ENCODE measurements at places on chromosomes 1 and 21.

- DNase-seq: no peak
Measured at GRCh38 chr1:38784452-38785284, 74.9 kb downstream of the RRAGC start.

DNA sequence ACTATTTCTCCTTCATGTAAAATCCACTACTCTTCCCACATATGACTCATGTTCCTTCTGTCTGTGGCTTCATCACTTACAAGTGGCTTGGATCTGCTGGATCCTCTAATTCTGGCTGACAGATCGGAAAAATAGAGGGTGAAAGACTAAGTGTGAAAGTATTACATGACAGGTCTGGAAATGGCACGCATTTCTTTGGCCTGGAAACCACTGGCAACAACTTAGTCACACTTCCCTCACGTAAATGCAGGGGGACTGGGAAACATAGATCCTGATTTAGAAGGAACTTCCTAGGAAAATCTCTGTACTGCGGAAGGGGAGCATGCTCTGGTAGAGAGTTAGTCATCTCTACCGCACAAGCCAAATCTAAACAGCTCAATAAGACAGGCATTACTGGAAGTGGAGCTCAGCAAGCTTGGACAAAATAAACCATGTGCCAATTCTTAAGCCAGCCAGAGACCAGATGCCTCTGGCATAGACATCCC lies 305.4 kb upstream of the PTBP2 start:
- no peak for DNase-seq

- no peak for DNase-seq
Measured at GRCh38 chr1:24961334-24961733, 31.3 kb upstream of the RUNX3 start.

GRCh38 chr1:65308781-65309303 lies 501 bp upstream of the DNAJC6 start:
- no peak for DNase-seq

DNA sequence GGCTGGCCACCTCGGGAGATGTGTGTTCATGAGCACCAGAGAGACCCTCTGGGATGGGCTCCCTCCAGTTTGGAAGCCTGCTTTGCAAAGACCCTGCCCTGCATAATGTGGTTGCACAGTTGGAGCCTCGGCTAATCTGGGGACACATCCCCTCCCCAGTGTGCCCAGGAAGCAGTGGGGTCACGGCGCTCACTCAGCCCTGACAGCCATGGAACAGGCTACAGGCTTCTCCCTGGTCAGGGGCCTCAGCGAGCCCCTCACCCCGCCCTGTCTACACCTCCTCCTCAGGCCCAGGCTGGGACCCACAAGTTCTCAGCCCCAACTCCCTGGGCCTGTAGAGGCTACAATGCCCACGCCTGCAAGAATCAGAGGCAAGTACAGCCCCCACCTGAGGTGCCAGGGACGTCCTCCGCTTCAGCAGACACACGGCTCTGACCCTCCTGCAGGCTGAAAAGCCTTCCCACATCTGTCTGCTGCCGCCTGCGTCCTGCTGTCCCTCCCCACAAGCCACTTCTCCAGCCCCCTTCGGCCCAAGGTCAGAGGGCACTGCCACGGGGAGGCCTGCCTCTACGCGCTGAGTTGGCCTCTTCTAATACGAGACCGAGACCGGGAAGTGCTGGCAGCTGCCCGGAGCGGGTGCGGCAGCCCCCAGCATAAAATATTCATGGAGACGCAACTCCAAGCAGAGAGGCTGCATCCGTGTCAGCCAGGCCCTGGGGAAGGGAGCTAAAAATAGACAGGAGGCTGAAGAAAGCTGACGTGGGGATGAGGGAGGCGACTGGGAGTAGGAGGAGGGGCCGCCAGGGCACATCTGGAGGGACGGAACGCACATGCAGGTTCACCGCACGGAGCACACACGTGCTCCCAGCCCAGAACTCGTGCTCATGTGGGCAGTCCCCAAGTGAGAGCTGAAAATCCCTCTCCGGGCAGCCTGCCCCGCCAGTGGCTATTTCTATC lies 15.2 kb upstream of the GPR153 start:
- DNase-seq: no peak

- no peak for DNase-seq
Measured at GRCh38 chr1:161843156-161843555, 77.0 kb downstream of the ATF6 start.

DNA sequence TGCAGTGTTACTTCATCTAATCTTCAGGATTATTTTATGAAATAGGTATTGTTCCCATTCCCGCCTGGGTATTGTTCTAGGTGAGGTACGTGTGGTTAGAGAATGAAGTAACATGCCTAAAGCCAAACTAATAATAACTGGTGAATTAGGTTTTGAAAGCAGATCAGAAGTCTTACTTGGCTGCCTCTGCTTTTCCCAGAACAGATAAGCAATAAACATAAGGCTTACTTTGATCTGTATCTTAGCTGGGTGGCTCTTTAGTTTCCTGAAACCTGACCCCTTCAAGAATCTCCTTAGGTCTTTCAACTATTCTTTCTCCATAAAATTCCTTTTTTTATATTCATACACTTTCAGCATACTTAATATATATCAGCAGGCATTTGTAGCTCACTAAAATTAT lies 65.3 kb downstream of the VAV3 start:
- DNase-seq: no peak

DNA sequence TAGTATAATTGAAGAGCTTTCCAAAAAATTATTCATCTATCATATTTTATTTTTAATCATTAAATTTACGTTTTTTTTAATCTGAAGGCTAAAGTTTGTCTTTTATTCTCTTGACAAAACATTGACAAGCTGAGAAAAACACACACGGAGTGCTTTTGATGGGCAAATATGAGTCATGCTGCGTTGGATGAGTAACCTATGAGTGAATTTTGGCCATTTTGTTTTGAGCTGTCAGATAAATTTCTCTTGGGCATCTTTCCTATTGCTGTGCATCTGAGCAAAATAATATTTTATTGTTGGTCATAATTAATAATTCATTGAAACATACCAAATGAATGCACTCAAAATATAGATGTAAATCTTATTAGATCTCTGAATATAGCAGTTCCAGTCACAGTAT lies 1144.1 kb upstream of the ADGRL2 start:
- DNase-seq: no peak

DNA sequence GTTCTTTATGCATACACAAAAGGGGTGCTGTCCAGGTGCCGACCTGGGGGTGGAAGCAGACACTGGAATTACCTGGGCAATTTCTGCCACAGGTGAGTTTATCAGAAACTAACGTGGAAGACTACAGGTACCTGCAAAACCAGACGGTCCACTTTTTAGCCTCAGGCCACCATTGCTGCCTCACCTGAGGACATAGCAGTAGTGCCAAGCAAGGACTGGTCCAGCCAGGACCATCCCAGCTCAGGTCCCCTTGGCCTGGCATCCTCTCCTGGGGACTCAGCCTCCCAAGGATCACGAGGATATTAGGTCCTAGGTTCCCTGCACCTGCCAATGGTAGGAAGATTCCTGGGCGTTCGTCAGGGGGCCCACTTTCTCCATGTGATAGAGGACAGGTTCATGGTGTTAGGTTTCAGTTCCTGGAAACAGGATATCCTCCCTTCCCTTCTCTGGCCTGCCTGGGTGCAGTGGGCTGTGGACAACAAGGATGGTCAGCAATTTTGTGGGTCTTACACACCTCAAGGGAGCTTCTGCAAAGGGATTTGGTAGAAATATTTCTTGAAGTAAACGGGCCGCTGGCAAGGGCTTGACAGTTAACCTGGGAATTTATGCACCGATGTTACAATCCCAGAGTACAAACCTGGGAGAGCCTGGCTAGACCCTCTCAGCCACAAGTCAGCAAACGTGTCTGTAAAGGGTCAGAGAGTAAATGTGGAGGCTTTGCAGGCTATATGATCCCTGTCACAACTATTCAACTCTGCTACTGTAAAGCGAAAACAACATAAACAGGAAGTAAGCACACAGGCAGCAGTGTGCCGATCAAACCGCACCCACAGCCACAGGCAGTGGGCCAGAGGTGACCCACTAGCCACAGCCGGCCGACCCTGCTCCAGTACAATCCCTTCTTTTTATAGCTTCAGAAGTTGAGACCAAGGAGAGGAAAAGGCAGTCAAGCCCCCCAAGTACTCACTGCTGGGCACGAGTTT lies 71.4 kb upstream of the RAB4A start:
- no peak for DNase-seq

DNA sequence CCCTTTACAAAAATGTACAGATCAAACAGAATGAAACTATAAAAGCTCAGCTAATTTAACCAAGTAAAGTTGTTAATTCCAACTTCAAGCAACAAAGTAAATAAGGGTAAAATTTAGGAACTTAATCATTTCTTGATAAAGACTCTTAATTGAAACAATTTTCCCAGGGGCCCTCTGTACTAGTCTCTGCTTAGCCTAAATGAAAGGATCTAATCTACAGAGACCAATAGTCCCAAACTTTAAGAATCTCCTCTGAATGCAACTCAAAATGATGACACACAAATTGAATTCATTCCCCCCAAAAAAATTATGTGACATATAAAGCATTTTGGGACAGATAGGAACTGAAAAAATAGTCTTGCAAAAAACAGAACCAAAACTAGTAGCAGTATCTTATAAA lies 16.6 kb downstream of the EYA3 start:
- no peak for DNase-seq

DNA sequence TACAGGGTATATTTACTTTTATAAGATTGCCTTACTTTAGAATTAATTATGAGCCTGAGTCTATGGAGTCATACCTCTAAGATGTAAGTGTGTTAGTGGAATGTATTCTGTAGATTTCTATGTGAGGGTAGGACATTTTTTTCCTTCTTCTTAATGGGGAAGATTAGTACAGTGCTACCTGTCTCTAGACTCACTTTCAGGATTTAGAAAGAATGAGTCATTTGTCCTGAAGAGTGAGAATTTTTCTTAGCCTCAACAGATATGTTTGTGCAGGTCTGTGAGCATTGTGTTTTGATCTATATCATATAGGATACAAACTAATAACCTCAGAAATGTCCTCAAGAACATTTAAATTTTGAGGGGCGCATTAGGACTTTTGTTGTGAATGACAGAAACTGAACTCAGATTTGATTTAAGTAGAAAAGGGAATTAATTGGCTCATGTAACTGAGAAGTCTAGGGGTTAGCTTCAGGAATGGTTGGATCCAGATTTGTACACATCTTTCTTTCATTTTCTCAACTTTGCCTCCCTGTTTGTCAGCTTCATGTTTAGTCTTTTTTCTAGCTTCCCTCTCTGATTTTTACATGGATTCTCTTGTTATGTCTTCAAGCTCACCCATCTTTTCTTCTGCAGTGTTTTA lies 45.3 kb downstream of the TTC3 start:
- DNase-seq: no peak

DNA sequence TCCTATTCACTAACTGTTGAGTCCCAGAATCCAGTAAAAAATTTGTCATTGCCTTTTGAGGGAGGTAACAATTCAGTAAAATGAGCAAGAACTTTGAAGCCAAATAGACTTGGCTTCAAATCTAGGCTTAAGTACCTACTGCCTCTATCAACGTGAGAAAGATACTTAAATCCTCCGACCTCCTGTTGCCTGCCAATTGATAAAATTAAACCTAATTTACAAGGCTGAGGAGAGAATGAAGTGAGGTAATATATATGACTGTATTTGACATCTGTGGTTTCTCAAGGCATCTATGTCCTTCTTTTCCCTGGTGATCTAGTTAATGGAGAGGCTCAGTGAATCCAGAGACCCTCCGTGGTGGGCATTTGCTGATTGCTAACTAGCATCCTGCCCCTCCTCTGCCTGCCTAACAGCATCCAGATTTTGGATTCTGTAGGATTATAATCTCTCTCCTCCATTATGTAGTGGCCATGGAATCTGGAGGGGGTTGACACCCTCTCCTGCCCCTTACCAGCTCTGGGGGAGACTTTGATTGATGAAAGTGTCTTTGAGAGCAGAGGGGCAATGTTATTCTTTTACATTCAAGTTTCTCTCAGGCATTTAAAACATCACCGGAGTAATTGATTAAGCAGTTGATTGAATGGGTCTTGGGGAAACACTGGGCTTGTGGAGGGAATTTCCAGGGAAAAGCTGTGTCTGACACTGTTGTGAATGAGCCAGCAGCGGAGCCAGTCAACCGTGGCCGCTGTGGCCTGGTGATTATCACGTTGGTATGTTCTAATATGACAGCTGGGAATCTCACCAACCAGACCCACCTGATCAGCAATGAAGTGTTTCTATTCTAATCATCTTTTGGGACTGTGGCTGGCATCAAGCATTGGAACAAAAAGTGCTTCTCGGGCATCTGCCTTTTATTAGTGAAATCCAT lies 140.7 kb upstream of the FAM78B start:
- DNase-seq: no peak

GRCh38 chr1:239306426-239306825 lies 79.9 kb upstream of the CHRM3 start:
- DNase-seq: no peak

GRCh38 chr1:8474369-8474768 lies 156.5 kb downstream of the SLC45A1 start:
- no peak for DNase-seq

DNA sequence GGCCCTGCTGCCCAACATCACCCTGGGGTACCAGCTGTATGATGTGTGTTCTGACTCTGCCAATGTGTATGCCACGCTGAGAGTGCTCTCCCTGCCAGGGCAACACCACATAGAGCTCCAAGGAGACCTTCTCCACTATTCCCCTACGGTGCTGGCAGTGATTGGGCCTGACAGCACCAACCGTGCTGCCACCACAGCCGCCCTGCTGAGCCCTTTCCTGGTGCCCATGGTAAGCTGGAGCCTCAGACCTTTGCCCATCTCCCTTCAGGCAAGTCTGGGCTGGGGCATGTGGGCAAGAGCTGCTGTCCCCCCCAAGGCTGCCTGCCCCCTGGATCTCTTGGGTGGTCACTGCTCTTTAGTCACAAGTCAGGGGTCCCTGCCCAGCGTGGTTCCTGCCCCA lies 8.8 kb upstream of the ZBTB48 start:
- DNase-seq: no peak

- no peak for DNase-seq
Measured at GRCh38 chr1:38997901-38998190, 6.8 kb downstream of the AKIRIN1 start.

GRCh38 chr1:28642056-28642846 lies 616 bp downstream of the TAF12 start:
- no peak for DNase-seq

- DNase-seq: peak; percentile 68
Measured at GRCh38 chr1:203325026-203325417, 19.7 kb downstream of the BTG2 start.

DNA sequence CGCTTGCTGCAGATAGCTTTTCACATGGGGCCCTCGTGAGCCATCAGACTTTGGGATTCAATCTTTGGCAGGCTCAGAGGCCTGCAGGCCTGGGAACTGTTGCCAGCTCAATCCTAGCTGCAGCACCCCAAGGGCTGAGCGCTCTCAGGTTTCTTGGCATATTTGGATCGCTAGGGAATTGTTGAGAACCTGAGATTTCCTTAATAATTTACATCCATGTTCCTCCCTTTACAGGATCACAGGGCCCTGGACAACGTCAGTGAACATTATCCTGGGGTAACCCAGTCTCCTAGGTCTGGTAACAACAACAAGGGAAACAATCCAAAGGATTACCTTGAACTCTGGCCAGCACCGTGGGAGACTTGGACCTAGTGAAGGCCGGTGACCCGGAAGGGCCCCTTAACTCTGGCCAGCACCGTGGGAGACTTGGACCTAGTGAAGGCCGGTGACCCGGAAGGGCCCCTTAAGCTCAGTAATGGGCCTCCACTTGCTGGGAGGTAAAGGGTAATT lies 49.3 kb upstream of the NEK2 start:
- DNase-seq: no peak
